ENCODE measurements at places on chromosomes 3 and 15. TPM values are rescaled to one million over a fixed set of nuclear protein-coding genes. Genes with fewer than 3 reads are reported as not detected.

- DNase-seq: no peak
Measured at GRCh38 chr3:62602987-62603386, 229.6 kb upstream of the FEZF2 start.

GRCh38 chr3:160126051-160126450 lies 99.2 kb upstream of the C3orf80 start:
- DNase-seq: no peak

DNA sequence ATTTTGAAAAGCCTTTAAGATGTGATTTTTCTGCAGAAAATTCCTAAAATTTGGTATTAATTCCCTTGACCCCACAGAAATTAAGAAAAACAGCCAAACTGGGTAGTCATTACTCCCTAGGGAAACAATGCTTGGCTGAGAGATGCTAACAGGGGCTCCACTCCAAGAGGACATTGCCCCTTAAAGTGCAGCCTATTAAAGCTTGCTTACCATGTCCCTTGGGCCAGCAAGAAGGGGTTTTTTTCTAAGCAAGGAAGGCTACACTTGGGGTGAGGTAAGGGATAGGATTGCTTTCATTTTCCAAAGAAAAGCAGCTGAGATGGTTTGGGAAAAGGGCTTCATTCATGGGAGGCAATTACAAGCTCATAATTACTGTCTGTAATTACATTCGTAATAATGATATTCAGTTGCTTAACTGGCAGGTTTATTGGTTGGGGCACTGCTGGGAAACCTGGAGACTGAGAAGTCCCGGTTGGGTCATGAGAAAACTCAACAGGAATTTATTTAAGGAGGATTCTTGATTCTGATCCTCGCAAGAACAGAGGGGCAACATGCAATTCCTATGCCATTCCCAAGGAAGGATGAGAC lies 247.5 kb downstream of the NR1D2 start:
- DNase-seq: no peak

GRCh38 chr3:138861798-138862197 lies 27.1 kb upstream of the PIK3CB start:
- no peak for DNase-seq

Gene LMLN
- polyA plus RNA-seq: 0.97 TPM

GRCh38 chr3:95815828-95816227 lies 998.6 kb upstream of the EPHA6 start:
- no peak for DNase-seq

DNA sequence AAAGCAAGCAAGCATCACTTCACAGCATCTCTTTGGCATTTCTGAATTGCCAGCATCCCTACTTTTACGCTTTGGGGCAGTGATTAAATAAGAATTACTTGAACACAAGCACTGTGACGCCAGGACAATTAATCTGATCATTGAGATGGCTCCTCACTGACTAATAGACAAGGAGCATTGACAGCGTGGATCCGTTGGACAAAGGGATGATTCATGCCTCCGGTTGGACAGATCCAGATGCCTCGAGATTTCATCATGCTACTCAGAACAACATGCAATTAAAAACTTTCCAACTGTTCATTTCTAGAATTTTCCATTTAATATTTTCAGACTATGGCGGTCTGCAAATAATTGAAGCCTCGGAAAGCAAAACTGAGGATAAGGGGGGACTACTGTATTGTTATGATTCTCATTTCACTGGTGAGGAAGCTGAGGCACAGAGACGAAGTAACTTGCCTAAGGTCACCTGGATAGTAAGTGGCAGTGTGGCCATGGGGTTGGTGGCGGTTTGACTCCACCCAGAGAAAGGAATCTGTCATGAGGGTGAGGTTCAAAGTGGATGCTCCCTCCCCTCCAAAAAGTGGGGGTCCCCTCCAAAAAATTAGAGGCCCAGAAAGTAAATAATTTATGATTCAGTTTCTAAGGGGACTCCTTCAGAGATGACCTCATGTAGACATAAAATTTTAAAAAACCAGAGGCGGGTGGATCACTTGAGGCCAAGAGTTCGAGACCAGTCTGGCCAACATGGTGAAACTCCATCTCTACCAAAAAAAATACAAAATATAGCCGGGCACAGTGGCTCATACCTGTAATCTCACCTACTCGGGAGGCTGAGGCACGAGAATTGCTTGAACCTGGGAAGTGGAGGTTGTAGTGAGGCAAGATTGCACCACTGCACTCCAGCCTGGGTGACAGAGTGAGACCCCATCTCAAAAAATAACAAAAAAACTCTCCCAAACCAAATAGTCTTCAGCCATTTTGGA lies 12.3 kb upstream of the PGPEP1L start:
- DNase-seq: no peak

Gene RTP1
- polyA plus RNA-seq: not detected

DNA sequence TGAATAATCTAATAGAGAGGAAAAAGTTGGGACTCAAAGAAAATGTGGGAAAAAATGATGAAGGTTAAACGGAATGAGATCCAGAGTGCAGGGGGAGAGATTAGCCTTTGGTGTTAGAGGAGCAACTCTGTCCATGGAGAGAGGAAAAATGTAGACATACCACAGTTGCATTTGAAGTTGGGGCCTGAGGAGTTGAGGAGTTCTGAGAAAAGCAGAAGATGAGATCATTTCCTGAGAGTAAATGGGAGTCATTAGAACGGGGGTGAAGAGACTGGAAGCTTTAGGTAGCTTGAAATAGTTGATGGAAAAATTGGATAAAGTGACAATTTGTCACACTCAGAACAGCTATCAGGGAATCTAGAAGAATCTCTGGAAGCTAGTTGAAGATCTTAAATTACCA lies 7.3 kb downstream of the CCR5AS start:
- DNase-seq: no peak

GRCh38 chr15:97235611-97235985 lies 724.9 kb upstream of the ARRDC4 start:
- no peak for DNase-seq

Gene LTK
- polyA plus RNA-seq: not detected

DNA sequence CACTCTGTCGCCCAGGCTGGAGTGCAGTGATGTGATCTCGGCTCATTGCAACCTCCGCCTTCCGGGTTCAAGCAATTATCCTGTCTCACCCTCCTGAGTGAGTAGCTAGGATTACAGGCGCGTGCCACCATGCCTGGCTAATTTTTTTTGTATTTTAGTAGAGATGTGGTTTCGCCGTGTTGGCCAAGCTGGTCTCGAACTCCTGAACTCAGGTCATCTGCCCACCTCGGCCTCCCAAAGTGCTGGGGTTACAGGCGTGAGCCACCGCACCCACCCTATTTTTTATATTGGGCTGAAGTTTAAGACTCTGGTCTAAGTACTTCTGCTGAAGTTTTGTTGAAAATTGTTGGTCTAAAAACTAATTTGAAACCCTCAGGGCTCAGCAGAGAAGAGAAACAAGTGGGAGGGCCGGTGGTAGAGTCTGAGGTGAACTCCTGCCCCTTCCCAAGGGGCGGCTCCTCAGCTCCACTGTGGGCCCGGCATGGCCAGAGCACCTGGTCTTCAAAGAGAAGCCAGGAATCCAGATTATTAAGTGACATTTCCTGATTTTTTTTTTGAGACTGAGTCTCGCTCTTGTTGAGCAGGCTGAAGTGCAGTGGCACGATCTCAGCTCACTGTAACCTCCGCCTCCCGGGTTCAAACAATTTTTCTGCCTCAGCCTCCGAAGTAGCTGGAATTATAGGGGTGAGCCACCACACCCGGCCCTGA lies 4.0 kb downstream of the HDAC11 start:
- no peak for DNase-seq

DNA sequence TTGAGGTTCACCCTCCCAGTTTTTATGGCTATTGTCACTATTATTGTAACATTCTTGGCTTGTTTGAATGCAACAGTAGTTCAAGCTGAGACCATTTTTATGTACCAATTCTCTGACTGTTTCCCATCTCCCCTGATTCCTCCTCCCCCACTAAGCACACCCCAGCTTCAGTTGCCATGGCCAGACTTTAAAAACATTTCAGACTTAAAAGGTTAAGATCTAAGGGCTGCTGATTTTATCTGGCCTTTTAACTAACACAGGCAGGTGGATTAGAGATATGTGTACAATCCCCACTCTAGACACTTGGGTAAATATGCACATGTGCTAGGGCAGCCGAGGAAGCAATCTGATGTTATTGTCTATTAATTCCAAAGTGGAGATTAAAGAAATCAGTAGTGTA lies 386.3 kb upstream of the NR2F2 start:
- DNase-seq: no peak

DNA sequence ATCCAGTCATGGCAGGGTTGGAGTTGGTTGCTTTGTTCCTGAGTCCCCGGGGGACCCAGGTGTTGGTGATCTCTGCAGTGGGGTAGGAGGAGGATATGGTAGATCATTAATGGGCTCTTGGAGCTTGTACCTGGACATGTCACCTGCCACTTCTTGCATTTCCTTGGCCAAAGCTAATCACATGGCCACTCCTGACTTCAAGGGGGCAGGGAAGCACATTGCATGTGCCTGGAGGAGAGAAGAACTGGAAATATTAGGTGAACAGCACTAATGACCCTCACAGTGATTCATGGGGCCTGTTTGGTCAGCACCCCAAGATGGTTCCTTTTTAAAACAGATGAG lies 87.1 kb upstream of the MYZAP start:
- no peak for DNase-seq

GRCh38 chr15:51776952-51777569 lies 25.7 kb downstream of the TMOD2 start:
- peak; percentile 57 for DNase-seq

- no peak for DNase-seq
Measured at GRCh38 chr3:48187579-48188265, 495 bp downstream of the CDC25A start.

Measured in naive B cell (primary cell).